ENCODE measurements at places on chromosomes 2 and 18.

DNA sequence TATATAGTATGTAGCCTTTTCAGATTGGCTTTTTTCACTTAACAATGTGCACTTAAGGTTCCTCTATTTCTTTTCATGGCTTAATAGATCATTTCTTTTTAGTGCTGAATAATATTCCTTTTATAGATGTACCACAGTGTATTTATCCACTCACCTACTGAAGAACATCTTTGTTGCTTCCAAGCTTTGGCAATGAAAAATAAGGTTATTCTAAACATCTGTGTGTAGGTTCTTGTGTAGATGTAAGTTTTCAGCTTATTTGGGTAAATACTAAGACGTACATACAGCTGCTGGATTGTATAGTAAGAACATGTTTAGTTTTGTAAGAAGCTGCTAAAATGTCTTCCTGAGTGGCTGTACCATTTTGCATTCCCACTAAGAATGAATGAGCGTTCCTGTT lies 68.3 kb upstream of the RASGRP3 start:
- DNase-seq: no peak

GRCh38 chr2:59182249-59182648 lies 941.1 kb upstream of the FANCL start:
- peak; percentile 30 for DNase-seq

GRCh38 chr2:32061973-32062861 lies 1.1 kb upstream of the SPAST start:
- DNase-seq: peak; percentile 29

- DNase-seq: no peak
These were observed 3.7 kb upstream of the IL1RN start for GRCh38 chr2:113123726-113124125.

DNA sequence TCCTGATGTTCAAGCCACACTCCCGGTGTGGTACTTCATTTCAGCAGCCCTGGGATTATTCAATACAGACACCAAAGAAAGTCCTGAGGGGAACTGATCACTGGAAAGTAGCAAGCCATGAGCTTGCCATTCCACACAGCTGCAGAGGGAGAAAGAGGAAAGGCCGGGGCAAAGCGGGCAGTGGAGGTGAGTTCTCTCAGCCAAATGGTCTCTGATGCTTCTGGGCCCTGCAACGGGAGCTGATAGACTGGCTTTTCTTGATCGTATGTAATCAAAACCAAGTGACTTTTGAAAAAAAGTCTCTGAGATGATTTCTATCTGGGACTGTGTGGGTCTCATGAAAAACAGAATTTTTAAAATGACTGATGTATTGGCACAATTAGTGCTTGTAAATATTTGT lies 152.9 kb downstream of the ALPK2 start:
- DNase-seq: no peak

DNA sequence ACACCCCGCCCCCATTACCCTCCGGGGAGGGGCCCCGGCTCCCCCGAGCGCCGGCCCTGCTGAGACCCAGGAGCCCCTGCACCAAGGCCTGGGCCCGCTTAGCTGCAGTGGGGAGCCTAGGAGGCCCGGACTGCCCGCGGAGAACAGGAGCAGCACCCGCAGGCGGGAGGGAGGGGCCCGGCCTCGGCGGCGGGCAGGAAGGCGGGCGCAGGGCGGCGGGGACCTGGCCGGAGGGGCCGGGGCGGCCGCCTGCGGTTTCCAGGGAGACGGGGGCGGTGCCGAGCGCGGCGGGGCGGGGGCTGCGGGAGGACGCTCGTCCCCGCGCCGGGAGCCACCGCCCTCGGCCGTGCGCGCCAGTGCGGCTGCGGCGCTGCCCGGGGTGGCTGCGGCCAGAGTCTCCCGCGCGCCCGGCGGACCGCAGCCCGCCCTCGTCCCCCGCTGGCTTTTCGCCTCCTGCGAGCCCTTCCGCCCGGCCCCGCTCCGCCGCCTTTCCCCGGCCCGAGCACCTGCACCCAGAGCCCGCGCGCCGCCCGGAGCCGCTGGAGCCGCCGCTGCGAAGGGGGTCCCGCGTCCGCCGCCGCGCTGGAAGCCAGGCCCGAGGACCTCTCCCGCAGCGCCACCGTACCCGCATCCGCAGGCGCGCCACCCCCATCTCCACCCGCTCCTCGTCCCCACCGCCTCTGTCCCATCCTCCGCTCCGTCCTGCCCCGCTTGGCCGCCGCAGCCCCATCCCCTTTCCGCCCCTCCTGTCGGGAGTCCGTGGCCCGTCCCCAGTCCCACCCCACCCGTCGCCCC lies 17.2 kb downstream of the GPC1 start:
- no peak for DNase-seq

DNA sequence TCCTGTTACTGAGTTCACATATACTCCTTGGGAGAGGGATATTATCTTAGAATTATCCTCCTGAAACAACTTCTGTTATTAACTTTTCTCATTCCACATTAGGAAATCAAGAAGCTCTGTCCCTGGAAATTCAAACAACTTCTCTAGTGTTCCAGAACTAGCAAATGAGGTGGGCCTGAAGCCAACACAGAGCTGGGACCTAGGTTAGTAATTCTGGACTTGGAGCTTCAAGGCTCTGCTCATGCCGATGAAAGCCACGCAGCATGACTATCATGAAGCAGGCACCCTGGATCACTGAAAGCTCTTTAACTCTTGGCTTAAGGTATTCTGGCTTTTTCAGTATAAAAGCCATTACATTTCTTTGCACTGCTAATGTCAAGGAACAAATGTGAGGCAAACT lies 242.7 kb downstream of the TGIF1 start:
- DNase-seq: no peak

GRCh38 chr18:72895548-72895947 lies 27.8 kb upstream of the NETO1 start:
- no peak for DNase-seq

- no peak for DNase-seq
These were observed 1.4 kb downstream of the MBP start for GRCh38 chr18:77131100-77131651.

- peak; percentile 79 for DNase-seq
These were observed 18.0 kb downstream of the ARID5A start for GRCh38 chr2:96554293-96555145.

- no peak for DNase-seq
These were observed 67.4 kb upstream of the ABCA12 start for GRCh38 chr2:215205787-215206186.

DNA sequence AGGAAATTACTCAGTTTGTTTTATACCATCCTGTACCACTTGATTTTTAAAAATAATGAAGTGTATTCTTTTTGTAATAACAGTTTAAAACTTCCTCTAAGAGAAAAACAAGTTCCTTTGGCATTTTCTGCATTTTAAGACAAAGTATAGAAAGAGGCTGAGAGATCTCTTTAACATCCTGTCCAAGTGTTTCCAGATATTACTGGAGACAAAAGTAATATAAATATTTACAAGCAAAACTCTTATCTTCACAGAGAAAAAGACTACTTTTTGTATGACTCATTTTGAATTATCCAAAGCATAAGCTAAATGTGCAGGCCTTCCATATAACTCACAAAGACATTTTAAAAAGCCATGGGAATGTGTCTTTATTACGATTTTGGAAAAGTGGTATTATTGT lies 221.1 kb downstream of the RDH14 start:
- DNase-seq: no peak

DNA sequence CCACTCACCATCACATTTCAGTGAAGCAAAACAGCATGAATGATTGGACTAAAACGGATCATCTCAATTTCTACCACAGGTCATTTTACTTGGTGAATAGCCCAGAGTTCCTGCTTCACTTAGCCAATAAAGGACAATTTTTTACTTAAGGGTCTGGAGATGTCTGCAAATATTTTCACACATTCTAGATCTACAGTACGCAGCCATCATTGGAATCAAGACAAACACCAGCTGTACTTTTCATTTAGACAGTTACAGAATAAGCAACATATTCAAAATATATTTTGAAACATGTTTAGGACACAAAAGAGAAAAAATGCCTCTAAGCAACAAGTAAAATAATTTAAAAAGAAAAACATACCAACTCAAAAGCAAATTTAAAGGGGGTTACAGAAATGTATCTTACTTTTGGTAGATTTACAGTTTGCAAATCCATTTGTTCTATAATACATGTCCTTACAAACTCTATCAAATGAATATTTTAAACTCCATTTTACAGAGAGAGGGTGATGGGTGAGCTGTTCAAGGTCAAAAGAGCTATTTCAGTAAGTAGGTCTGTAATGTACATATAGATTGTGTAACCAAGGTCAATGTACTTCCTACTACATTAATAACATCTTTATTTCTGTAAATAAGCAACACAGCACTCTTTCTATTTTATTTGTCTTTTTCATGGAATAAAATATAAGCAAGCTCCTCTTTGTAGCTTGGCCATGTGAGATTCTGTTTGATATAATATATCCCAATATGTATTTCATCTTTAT lies 13.4 kb downstream of the PPP1R1C start:
- no peak for DNase-seq

GRCh38 chr2:203650860-203651613 lies 55.4 kb upstream of the CD28 start:
- DNase-seq: peak; percentile 17

DNA sequence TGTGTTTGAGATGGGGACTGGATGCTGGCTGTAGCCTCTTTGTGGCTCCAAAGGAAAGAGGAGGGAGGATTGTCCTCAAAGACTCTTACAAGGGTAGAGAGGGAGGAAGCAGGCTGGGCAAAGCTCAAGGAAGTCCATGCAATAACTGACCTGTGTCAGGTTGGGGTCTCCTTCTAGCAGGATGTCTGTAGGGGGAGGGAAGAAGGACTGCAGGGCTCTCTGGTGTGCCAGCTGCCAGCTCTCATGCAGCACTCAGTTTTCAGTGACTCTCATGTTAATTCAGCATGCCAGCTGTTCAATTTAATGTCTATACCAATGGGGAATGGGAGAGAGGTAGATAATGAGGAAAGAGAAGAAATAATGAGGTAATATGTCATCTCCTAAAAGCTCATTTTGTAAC lies 85.3 kb upstream of the RANBP2 start:
- DNase-seq: no peak

DNA sequence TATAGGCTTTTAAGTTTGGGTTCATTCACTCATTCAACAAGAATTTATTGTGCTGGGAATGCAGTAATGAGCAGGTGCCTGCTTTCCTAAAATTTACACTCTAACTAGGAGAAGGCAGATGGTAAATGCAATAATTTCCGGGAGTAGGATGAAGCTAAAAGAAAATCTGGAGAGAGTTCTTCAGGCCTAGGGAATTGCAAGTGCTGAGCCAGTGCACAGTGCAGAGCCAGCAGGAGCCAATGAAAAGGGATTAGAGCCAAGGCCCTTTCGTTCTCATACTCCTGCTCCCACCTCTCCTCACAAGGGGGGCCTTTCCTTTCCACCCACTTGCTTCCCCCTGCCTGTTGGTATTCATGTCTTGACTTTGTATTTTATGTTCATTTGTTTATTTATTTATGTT lies 55.1 kb downstream of the CFAP221 start:
- DNase-seq: no peak

DNA sequence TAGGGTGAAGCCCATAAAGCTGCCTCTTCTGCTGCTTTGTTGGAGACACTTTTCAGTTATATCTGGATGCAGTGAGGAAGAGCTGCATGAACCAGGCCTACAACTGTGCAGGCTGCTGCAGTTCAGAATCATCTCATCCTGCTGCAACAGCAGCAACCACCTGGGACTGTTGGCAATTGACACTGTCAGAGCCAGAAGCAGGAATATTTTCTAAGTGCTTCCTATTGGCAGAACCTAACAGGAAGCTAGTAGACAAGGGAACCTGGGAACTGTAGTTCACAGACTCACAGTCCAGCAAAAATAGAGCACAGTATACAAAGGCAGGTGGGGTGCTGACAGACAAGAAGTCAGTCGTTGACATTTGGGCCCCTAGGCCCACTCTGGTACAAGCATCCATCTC lies 452.9 kb upstream of the SPRED2 start:
- no peak for DNase-seq

DNA sequence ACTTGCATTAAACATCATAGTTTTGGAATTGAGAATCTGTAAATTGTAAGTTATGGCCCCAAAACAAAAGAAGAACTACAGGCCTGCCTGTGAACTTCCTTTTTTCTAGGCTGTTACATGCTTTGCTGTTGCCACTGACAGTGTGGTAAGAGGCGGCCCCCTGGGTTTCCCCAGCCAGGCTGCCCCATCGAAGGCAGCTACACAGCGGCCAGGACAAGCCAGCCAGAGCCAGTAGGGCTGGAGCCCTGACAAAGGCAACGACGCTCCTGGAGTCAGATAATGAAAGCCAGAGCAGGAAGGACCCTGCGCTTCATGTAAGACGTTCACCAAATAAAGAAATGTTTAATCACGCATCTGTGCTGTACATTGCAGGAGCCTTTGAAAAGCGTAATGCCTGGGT lies 55.0 kb downstream of the ANKRD44 start:
- peak; percentile 91 for DNase-seq

GRCh38 chr2:55460562-55460961 lies 40.9 kb upstream of the CCDC88A start:
- no peak for DNase-seq

DNA sequence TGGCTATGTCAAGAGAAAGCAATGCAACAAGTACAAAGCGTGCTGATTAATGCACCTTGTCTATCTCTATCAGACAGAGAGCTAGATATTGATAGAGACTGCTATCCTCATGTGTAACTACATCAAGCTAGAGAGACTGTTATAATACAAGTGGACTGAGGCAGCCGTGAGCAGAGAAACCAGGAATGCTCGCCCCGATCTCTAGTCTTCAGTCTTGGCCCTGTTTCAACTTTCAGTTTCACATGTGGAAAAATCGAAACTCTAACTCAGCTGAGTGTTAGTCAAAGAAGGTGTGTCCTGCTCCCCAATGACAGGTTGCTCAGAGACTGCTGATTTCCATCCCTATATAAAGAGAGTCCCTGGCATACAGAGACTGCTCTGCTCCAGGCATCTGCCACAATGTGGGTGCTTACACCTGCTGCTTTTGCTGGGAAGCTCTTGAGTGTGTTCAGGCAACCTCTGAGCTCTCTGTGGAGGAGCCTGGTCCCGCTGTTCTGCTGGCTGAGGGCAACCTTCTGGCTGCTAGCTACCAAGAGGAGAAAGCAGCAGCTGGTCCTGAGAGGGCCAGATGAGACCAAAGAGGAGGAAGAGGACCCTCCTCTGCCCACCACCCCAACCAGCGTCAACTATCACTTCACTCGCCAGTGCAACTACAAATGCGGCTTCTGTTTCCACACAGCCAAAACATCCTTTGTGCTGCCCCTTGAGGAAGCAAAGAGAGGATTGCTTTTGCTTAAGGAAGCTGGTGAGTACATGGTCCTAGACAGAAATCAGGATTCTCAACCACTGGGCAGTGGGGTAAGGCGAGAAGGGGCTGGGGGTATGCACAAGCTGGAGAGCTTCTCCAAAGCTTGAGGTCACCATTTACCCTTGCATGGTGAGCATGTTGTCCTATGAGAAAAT lies at the start of gene RSAD2:
RSAD2 (plus strand) TSS at position 376 of the 903 bp plus-strand sequence; CDS start at position 400, 24 bp downstream.
- peak; percentile 48 for DNase-seq
